Cortex of kidney (tissue), 1 donor: ENCODE measurements at places on chromosomes 16 and 17.

- DNase-seq = no peak
Measured at GRCh38 chr17:35242158-35242804, 591 bp upstream of the SLFN5 start.

DNA sequence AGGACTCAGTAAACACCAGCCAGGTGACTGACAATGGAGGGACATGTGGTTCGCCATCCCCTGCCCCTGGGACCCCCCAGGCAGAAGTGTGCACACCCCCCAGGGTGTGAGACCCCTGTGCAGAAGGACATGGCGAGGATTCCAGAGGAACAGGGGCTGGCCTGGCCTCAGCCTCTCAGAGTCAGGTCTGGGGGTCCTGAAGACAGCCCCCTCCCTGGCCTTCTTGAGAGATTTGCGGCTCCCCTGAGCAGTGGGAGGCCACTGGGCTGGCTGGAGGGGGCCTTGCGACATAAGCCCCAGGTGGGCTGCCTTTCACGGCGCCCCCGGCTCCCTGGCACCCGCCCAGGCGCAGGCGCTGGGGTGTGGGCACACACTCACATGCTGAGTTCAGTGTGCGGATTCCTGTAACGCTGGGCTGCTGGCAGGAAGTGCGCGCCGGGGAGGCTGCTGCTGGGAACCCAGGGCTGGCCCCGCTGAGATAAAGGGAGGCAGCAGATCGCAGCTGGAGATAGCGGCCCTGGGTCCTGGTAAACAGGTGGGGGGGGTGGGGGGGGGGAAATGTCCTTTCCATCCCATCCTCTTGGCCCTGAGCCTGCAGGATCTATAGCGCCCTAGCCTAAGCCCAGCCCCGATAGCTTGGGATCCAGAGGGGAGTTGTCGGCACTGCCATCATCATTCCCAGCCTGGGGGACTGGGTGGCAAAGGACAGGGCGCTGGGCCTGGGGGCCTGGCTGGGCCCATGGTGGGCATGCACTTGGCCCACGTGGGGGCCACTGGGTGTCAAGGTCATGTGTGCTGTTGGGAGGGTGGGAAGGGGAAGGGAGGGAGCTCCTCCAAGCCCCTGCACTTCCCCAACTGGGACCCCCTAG is 27.1 kb downstream of the TMEM235 start:
- DNase-seq = no peak

DNA sequence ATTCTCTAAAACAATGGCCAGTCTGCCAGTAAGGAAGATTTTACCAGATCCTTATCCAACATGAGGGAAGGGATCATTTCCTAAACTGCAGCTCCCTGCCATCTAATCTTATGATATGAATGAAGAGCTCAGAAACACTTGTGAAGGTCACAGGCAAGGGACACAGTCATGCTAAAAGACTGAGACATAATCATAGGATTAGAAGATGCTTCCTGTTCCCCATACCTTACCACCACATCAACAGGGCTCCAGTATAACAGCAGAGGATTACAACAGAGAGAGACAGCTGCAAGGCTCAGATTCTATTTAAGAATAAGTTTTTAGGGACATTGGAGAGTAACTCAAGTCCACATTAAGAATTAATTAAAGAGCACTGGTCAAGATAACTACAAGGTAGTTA is 93.3 kb downstream of the BRIP1 start:
- DNase-seq = no peak

DNA sequence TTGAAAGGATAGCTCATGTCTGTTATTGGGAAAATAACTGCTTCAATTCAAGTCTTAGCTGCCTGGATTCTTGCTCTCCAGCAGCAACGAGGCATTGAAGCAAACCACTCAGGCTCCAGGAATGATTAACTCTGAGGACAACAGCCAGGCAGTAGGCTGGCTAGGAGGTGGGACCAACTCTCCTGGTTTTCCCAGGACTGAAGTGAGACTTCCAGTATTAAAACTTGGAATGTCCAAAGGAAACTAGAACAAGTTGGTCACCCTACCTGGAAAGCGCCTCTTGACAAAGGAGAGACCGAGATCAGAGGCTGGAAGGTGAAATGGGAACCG is 100.7 kb downstream of the SALL1 start:
- no peak for DNase-seq

GRCh38 chr17:48593126-48593829 is at the start of gene HOXB5:
HOXB5 (minus strand) TSS chr17:48593779; CDS start chr17:48593682, 97 bp downstream.
- no peak for DNase-seq

GRCh38 chr17:76511668-76512365 is 10.6 kb upstream of the RHBDF2 start:
- no peak for DNase-seq

- no peak for DNase-seq
Measured at GRCh38 chr17:31296142-31296541, 897 bp downstream of the OMG start.

DNA sequence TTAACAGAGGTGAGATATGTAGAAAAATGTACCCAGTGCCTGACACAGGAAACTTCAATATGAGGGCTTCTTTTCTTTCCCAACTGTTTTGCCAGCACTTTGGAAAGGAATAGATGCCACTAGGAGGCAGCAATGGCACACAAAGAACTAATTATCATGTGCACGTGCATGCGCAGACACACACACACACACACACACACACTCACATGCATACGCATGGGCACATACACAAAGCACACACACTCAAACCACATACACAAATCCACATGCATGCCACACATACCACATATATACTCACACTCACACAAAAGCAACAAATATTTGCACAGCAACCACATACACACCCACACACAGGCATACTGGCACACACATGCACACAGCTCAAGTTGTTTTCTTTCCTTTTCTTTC is 8.8 kb upstream of the CEP112 start:
- DNase-seq = no peak

DNA sequence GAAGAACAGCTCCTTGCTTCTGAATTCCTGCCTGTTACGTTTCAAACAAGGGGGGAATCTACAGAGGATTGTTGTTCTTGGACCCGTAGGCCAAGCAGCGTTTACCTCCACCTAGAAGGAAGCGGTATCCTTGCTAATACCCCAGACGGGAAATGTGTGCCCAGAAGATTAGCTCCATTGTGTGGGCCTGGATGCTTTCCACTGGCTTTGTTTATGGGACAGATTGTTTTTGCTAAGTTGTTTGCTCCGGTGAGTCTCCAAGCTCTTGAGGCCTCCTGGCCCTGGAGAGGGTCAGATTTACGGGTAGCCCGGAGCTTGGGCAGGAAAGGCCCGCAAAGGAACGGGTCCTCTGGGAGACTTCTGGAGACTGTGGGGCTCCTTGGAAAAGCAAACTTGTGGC is 28.4 kb upstream of the MRTFB start:
- DNase-seq = no peak

DNA sequence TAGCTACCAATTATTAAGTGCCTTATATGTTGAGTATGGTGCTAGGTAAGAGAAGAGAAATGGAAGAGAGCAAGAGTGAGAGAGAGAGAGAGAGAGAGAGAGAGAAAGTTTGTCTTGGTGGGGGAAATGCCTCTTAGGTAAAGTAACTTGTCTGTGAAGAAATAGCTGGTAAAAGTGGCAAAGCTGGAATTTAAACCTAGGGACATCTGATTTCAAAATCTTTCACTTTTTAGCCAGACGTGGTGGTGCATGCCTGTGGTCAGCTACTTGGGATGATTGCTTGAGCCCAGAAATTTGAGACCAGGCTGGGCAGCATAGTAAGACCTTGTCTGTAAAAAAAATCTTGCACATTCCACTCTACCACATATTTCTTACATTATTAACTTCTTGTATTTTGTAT is 23.0 kb upstream of the CDR2 start:
- DNase-seq = no peak

- no peak for DNase-seq
Measured at GRCh38 chr16:8916541-8917225, 34.5 kb downstream of the LITAFD start.

DNA sequence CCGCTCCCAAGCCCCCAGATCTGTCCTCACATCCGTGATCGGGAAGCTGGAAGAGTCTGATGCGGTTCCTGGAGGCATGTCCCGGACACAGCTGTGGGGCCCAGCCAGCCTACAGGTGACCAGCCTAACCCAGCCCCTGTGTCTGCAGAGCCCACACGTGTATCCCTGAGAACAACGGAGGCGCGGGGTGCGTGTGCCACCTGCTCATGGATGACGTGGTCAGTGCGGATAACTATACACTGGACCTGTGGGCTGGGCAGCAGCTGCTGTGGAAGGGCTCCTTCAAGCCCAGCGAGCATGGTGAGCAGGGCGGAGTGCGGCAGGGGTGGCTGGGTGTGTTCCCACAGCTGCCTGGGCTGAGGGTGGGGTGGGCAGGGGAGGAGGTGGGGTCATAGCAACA is 30.9 kb downstream of the IL4R start:
- DNase-seq = no peak

GRCh38 chr17:18257268-18257981 is 1.1 kb downstream of the FLII start:
- DNase-seq = no peak

GRCh38 chr17:40061609-40062038 is 1.1 kb upstream of the THRA start:
- DNase-seq = no peak

GRCh38 chr17:28494445-28495188 is 11.5 kb upstream of the FOXN1 start:
- DNase-seq = no peak

DNA sequence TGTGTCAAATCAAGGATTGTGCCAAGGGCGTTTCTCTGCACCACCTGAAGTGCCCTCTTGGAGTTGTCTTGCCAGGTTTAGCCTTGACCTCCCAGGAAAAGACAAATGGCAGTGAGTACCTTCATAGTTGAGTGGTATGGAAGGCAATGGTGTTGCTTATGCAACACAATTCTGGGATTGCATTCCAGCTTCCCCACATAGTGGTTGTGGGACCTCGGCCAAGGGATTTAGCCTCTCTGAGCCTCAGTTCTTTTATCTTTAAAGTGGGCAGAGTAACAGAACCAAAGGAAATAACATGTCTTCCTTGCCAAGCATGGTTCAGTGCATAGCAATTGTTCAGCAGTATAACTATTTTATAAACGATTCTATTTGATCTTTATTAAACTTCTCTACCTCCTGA is 49.4 kb downstream of the CCDC42 start:
- no peak for DNase-seq
